ENCODE measurements at places on chromosomes 7 and 10.

DNA sequence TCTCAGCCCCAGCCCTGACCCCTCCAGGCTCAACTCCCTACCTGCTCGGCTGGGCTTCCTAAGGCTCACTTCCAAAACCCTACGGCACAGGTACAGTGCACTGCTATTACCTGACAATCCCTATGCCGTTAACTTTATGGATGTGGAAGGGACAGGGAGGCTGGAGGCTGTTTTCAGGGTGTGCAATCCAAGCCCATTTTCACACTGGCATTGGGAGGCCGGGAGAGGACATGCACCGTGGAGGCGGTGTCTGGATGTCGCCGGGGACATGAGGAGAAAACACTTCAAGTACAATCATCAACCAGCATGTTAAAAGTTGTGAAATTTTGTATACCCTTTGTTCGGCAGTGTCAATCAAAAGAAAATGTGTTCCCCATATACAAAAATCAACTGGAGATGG, 80.1 kb downstream of the MAD1L1 start:
- DNase-seq = no peak

DNA sequence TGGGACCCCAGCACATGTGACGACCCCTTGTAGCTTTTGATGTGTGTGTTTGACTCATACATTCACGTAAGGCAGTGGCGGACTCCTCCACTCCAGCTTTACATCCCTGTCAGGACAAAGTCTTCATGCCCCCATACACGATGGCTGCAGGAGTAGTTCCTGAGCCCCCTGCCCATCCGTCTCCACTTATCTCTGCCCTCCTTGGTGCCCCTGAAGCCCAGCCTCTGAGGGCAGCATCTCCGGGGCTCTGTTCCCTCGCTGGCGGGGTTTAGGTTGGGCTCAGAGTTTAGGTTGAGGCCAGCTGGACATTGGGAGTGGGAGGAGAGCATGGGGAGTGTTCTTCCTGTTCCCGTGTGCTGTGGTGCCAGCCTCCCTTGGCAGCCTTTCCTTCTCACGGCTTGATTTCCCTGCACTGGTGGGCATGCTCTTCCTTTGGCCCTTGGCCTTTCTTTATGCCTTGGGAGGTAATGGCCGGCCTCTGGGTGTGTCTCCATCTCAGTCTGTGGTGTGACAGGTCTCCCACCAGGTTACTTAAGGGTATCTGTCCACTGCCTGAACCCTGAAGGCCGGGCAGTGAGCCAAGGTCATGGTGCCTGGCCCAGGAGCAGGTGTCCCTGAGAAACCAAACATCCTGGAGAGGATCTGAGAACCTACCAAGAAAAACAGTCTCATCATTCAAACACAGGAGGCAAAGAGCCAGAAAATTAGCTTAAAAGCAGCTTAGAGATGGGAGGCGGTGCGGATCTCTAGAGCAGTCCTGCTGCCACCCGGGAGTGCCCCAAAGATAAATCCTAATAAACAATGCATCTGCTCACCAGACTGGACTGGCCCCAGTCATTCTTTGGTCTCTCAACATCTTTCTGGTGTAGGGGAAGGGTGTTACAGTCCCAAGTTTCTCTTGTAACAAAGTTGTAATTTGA, 85.5 kb downstream of the GLRX3 start:
- DNase-seq = no peak

DNA sequence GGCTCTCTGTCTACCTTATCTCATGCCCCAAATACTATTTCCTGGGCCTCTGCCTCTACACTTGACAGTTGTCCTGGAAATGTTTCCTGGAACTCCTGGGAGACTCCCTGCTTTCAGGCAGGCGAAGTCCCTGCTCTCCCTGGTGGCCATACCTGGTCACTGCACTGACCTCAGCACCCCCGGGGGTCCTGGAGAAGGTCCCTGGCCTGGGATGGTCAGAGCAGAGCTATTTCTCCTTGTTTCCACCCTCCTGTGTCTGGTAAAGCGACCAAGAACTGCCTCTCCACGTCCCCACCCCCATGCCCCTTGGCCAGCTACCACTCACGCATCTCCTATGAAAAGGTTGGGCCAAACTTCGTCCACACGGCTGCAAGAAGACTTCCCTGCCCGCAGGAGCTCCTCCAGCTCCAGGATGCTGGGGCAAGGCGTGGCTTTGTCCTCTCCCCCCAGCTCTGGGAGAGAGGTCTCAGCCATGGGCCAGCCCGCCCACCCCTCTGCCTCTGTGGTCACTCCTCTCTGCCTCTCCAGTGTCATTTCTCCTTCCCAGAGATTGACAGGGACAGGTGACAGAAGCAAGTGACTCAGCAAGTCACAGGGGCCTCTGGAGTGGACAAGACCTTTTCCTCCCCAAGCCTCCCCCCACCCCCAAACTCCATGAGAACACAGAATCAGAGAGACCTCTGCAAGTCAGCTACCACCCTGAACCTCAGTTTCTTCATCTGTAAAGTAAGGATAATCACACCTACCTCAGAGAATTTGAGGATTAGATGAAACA, 2.6 kb upstream of the SAMD8 start:
- DNase-seq = no peak

DNA sequence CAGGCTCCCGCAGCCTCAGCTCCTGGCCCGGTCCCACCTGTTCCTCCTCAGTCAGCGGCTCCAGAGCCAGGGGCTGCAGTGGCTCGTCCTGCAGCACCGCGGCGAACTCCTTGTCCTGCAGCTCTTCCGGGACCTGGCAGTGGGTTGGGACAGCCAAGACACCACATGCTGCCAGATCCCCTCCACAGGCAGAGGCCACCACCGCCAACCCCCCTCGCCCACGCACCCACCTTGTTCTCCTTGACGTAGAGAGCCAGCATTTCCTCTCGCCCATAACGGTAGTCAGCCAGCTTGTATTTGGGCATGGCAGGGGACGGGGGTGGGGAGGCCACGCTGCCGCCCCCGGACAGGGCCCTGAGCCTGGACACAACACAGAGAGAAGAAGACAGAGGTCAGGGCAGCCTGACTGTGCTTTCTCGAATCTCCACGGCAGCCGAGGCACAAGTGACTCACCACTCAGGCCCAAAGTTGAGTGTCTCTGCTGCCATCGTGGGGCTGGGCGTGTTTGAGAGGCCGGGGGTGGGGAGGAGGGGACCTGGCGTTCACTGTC, 6.2 kb downstream of the GIGYF1 start:
- no peak for DNase-seq

GRCh38 chr10:133422807-133423771, 1.3 kb downstream of the SPRN start:
- DNase-seq = no peak

GRCh38 chr10:6813856-6814255, 233.8 kb upstream of the PRKCQ start:
- DNase-seq = no peak

GRCh38 chr7:73858807-73859206, 2.2 kb upstream of the TMEM270 start:
- no peak for DNase-seq

- DNase-seq = no peak
These were observed 45.9 kb downstream of the CREM start for GRCh38 chr10:35172574-35172973.

GRCh38 chr7:41446606-41447449, 256.1 kb downstream of the INHBA start:
- DNase-seq = no peak

GRCh38 chr7:69448071-69448470, 150.2 kb upstream of the AUTS2 start:
- DNase-seq = no peak

GRCh38 chr10:95260397-95260881, 30.4 kb downstream of the PDLIM1 start:
- no peak for DNase-seq

DNA sequence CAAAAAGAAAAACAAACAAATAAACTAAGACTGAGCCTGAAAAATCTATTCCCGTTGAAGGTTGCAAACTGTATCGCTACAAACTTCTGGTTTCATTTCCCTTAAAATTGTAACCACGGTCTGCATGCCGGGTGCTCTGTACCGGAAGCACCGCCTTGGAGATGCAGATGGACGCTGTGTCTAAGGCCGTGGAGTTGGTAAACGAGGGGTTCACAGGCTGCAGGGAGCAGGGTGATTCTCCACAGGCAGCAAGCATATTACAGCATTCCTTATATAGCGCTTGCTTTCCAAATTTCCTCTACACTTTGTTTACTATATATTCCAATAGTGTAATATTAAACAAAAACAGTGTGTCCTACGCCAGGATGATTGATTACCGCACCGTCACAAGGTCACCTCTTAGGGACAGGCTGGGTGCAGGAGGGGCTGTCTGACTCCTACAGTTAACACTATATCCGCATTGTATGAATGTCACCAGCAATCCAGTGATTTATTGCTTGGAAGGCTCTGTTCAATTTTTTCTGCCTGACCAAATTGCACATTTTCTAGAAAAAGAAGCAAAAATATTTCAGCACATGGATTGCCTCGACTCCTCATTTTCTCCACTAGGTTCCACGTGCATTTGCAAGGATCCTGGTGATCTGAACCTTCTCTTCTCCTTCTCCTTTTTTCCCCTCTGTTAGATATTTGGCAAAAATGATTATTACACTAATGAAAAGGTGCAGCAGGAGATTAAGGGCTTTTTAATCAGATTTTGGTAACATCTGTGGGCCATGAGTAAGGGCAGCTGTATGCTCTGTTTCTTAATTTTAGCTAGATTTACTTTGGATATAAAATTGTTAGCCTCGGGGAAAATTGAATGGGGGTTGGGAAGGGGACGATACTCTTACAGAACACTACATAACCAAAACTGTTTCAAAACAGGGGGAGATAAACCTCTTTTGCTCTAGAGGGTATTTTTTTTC, 325.8 kb upstream of the MGMT start:
- DNase-seq = no peak

- no peak for DNase-seq
These were observed 37.3 kb upstream of the AKR1C2 start for GRCh38 chr10:5040781-5041470.

- no peak for DNase-seq
These were observed 60.5 kb downstream of the KIAA1217 start for GRCh38 chr10:24269476-24269875.

- DNase-seq = no peak
These were observed 70.9 kb downstream of the SYPL1 start for GRCh38 chr7:106041140-106041717.

Measured in activated effector memory CD4-positive, alpha-beta T cell treated with Interleukin-2 at 50 U/mL for 16 hours (primary cell).